NCI-H1092 treated with DMSO at 0.1 percent for 48 hours (cell line): ENCODE measurements at places on chromosomes 13 and 19.
A peak's percentile ranks its signal among the peaks of the same experiment; 100 is the strongest.

DNA sequence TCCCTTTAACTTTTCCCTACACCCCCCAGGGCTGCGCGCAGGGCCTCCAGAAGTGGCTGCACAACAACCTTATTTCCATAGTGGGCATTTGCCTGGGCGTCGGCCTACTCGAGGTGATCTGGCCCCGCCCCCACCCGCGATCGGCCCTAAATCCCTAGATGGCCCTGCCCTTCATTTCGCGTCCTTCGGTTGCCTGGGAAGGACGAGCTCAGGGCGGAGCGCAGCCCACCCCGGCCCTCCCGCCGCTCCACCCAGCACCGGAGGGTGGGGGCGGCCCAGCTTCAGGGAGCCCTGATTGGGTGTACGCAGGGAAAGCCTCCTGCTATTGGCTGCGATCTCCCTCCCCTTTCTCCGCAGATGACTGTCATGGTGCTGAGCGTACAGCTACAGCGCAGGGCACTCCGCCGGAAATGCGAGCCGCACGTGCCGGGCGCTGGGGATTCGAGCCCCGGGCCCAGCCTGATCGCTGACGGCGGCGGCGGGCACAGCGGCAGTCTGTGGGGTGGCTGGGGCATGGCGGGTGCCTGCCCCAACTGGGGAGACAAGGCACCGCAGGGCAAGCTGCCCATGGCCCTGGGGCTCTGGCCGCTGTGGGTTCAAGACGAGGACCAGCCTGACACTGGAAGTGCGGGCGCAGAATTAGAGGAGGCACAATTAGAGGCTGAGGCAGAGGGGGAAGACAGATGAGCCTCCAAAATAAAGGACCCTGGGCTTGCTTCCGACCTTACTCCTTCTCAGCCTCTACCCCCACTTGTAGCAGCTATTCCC, 4.3 kb downstream of the CD37 start:
- DNase-seq: peak; percentile 49

DNA sequence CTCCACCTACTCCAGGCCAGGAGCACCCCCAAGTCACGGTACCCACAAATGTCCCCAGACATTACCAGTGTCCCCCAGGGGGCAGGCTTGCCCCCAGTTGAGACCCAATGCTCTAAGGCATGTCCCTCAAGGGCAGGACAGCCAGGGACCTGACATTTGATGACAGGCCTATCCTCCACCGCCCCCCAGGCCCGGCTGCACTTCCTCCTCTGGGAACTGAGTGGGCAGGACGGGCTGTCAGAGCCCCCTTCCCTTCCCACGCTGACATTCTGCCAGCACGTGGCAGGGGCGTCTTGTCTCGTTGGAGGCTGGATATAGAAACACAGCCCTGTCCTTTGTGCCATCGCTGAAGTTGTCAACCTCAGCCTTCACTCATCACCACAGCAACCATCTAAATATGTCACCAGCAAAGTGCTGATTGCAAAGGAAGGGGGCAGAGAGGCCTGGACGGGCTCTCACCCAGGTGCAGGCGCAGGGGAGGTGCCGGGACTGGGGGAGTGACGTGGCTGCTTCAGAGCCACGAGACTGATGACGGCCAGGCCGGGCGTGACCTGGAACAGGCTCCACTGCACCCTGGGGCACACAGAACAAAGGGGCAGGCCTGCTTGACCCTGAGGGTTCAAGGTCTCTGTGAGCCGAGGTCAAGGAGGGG, 38.4 kb downstream of the GNG7 start:
- DNase-seq: no peak

- no peak for DNase-seq
Measured at GRCh38 chr19:46124638-46125115, at the start of gene IGFL3. Gene IGFL3, minus strand, starts transcription at chr19:46124688. Its CDS starts 39 bp downstream, at chr19:46124649.

DNA sequence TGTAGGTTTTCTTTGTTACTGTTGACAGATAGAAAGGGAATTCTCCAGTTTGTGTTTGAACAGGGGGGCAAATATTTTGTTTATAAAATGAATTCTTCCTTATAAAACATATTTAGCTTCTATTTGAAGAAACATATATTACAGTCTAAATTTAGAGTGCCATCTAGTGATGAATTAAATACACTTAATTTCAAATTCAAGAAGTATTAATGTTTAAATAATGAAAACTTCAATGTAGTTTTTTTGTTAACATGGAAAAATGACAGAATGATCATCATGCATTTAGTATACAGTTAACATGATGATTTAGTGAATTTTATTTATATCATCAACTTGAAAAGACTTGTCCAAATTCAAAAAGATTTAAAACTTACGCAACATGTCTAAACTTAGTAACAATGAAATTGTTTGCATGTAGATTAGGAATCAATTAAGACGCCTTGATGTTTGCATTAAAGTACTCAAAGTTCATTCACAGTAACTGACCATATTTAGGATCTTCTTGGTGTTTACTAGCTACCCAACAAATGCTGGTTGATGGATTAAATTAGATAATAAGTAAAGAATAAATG, 765.9 kb upstream of the SLITRK1 start:
- peak; percentile 24 for DNase-seq

DNA sequence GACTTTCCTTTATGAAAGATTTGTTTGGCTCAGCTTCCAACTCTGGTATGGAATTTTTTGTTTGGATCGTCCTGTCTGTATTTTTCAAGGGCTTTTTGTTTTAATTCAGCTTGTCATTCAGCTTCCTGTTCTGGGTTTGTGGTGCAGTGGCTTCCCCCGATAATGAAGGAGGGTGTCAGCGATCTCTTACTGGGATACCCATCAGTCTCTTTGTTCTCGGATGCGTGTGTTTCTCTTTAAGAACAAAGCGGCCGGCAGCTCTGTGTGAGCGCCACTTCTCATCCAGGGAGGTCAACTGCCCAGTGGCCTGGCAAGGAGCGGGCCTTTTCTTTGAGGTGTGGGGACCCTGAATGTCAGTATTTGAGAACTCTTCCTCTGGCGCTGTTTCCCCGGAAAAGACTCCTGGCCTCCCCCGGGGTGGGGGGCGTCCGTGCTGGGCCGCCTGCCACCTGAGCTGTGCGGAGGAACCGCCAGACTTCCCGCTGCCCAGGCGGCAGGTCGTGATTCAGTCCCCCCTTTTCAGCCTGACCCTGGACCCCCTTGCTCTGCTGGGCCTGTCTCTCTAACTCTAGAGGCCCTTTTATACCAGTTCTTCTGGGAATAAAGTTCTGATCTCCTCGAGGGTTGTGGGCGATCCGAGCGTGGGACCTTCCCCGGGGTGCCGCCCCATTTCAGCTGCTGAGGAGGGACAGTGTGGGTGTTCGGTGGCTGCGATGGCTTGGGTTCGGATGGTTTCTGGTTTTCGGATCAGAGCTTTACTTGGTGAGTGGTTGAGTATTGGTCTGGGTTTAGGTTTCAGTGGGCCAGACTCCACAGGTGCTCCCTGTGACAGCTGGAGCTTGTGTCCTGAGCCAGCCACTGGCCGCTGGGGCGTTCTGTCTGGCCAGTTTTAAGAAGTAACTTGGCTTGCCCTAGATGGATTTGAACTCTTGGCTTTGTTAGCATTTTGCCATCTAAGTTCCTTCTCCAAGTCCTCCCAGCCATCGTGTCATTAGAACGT, 3.4 kb downstream of the SF3A2 start:
- DNase-seq: no peak

- no peak for DNase-seq
Measured at GRCh38 chr19:38047049-38047438, 140.0 kb downstream of the SIPA1L3 start.

- no peak for DNase-seq
Measured at GRCh38 chr19:2552859-2553258, 76.9 kb downstream of the GADD45B start.

GRCh38 chr19:5017235-5017634, 48.3 kb downstream of the KDM4B start:
- DNase-seq: no peak

DNA sequence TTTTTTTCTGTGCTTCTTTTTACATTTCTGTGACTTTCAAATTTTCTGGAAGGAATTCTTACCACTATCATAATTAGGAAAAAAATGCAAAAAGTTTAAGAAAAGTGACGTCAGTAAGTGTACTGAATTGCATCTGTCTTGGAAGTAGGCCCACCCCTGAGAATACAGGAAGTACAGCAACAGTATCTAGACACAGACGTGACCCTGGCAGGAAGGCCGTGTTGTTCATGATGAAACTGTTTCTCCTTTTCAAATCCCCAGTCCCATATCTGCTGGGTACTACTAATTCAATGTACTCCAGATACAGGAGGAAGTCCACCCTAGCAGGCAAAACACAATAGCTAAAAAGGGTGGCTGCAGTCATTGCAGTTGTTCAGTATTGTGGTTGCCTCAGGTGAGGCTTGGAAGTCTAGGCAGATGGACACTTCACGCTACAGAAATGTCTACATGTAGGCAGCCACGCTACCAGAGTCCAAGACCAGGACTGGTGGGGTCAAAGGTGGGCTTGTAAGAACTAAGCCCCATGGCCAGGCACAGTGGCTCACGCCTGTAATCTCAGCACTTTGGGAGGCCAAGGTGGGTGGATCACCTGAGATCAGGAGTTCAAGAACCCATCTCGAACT, 49.6 kb upstream of the MED4 start:
- no peak for DNase-seq

DNA sequence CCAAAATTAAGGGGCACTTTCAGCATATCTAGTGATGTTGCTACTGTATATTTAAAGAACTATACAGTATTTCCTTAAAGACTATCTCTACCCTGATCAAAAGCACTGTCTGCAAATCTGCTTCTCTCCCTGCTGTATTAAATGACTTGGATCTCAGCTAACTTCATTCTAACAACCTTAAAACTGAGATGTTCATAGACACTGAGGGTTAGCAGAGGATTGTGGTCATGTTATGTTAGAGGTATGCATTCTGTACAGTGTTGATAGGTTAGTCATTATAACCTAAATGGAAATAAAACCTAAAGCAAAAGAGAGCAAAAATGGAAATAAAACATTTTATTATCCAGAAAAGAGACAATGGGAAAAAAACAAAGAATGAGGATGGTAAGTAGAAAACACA, 9.9 kb downstream of the GPR183 start:
- DNase-seq: no peak

- DNase-seq: no peak
Measured at GRCh38 chr13:99991013-99991827, 9.6 kb downstream of the ZIC2 start.

DNA sequence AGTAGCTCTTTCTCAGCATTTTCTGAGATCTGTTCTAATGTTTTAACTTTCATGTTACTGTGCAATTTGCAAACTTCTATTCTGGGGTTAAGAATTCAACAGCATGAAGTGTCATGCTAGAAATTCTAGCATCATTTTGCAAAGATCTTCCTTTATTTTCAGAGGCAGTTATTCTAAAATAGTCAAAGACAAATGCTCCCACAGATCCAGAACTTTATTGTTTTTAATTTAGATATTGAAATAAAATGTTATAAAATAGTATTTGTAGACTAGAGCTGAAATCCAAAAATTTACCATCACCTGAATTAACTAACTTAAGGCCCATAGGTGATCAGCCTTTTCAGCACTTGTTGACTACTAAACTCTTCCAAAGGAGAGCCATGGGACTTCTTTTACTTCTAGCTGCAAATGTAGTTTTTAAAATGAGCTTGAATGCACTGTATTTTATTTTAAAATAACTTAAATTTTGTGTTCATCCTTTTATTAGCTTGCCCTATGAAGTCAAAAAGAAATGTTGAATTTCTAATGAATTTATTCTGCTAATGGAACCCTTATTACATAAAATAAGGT, 3.2 kb downstream of the MAB21L1 start:
- DNase-seq: no peak

GRCh38 chr13:32208860-32209259, 106.3 kb downstream of the ZAR1L start:
- no peak for DNase-seq

DNA sequence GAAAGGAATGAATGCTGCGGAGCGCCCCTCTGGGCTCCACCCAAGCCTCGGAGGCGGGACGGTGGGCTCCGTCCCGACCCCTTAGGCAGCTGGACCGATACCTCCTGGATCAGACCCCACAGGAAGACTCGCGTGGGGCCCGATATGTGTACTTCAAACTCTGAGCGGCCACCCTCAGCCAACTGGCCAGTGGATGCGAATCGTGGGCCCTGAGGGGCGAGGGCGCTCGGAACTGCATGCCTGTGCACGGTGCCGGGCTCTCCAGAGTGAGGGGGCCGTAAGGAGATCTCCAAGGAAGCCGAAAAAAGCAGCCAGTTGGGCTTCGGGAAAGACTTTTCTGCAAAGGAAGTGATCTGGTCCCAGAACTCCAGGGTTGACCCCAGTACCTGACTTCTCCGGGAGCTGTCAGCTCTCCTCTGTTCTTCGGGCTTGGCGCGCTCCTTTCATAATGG, 8.6 kb downstream of the PDX1 start:
- no peak for DNase-seq

DNA sequence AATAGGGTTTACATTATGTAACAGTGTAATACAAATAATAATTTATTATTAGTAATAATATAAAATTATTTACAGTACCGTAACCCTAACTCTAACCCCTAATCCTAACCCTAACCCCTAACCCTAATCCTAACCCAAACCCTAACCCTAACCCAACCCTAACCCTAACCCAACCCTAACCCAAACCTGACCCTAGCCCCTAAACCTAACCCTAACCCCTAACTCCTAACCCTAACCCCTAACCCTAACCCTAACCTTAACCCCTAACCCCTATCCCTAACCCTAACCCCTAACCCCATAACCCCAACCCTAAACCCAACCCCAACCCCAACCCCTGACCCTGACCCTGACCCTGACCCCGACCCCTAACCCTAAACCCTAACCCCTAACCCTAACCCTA, 45.7 kb downstream of the PLPP2 start:
- DNase-seq: no peak

DNA sequence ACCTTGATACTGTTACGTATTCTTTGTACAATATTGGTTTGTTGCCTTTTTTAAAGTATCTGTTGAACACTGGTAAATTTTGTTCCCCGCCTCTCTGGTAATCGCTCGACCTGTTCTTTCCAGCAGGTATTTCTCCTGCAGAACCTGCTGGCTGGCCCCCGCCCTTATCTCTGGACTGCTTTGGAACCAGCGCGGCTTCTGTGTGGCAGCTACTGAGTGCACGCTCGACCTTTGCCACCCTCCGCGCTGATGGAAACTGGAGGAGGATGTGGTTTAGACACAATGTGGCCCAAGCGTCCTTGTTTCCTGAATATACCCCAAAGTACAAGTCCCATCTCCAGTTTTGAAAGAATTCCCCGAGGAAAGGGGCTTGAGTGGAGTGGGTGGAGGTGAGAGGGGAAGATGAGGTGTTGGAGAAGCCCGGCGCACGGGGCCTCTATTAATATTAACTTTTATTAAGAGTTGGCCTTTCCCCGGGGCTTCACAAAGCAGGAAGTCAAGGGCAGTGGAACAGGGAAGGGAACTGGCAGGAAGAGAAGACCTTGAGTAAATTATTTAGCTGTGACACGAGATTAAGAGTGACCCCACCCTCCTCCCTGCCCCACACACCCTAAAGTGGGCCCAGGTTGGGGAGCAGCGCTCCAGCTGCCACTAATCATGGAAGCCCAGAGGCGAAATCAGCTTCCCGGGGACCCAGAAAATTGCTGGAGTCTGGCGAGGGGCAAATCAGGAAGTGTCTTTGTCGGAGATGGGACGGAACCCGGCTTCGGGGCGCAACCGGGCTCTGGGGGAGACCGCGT, 16.0 kb downstream of the CDX2 start:
- no peak for DNase-seq

DNA sequence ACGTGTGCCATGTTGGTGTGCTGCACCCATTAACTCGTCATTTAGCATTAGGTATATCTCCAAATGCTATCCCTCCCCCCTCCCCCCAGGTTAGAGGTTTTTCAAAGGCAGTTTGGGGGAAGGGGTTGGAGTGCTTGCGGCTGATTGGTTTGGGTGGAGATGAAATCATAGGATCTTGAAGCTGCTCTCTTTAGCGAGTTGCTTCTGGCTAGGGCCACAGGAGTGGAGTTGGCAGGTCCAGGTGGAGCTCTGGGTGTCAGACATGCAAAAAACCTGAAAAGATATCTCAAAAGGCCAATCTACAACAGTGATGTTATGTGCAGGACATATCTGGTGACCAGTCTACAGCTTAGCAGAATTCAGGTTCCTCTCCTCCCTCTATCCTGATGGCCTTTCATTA, 32.6 kb upstream of the CXCL17 start:
- DNase-seq: no peak
